ENCODE measurements at places on chromosomes 6 and 20.

GRCh38 chr6:53125276-53125675 lies 23.4 kb downstream of the GCM1 start:
- DNase-seq = no peak

GRCh38 chr6:161750686-161751085 lies 476.8 kb upstream of the AGPAT4 start:
- DNase-seq = no peak

- DNase-seq = no peak
Observed at GRCh38 chr6:113862112-113862511, 5.0 kb downstream of the MARCKS start.

DNA sequence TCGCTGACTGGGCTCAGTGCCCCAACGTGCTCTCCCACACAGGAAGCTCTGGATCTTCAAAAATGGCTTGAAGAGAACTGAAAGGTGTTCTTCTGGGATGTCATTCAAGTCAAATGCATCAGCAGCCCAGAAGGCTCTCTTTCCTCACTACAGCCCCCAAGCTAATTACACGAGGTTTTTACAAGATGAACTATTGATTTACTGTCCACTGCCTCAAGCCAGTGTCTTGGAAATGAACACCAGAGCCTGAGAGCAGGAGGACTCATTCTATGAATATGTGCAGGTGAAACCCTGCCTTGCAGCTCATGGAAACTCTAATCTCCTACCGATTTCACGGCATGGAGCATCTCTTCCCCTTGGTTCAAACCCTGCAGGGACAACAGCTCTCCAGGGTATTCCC lies 98.9 kb upstream of the CST7 start:
- DNase-seq = no peak

All from CD4-positive, alpha-beta T cell treated with Interferon gamma for 1 hour (primary cell).